Muscle of back (tissue), 13 donors: ENCODE measurements at places on chromosomes 4 and X. TPM values are rescaled to one million over a fixed set of nuclear protein-coding genes. Genes with fewer than 3 reads are reported as not detected.

- DNase-seq = no peak
These were observed 101.9 kb downstream of the LNX1 start for GRCh38 chr4:53489279-53489889.

DNA sequence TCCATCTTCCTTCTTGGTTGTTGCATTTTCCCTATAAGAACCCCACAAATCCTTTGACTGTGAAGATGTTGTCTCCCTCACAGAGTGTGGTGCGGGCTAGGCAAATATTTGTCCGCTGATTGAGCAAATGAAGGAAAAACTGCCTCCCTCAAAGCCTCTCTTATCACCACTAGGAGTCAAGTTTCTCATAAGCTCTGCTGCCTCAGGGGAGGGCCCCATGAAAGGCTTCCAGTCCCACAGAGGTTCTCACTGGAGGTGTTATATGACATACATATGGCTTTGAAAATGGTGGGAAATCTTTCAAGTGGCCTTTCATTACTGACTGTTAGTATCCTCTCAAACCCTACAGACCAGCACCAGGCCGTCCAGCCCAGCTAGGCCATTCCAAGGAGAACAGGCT is 9.3 kb downstream of the VGLL1 start:
- no peak for DNase-seq

DNA sequence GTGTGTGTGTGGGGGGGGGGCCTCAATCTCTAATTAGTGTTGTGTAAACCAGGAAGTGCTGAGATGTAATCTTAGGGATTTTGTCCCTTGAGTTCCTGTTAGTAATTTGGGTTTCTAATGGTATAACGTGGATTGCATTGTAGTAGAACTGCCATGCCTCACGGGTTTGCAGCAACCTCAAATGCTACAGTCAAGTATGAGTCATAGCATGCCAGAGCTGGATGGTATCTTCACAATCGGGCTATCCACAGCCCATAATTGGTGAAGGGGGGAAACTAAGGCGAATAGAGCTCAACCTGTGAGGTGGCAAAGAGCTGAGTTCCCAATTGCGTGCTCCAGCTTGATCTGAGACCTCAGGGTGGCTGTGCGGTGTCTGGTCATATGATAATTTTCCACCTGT is 2.2 kb upstream of the FMR1NB start:
- DNase-seq = no peak

- no peak for DNase-seq
These were observed 350.9 kb upstream of the F9 start for GRCh38 chrX:139179592-139179991.

GRCh38 chr4:112290341-112290740 is 4.6 kb upstream of the TIFA start:
- no peak for DNase-seq

- no peak for DNase-seq
These were observed 51.4 kb upstream of the VCX3B start for GRCh38 chrX:8413279-8413678.

GRCh38 chr4:111274486-111274885 is 651.6 kb upstream of the PITX2 start:
- DNase-seq = no peak

DNA sequence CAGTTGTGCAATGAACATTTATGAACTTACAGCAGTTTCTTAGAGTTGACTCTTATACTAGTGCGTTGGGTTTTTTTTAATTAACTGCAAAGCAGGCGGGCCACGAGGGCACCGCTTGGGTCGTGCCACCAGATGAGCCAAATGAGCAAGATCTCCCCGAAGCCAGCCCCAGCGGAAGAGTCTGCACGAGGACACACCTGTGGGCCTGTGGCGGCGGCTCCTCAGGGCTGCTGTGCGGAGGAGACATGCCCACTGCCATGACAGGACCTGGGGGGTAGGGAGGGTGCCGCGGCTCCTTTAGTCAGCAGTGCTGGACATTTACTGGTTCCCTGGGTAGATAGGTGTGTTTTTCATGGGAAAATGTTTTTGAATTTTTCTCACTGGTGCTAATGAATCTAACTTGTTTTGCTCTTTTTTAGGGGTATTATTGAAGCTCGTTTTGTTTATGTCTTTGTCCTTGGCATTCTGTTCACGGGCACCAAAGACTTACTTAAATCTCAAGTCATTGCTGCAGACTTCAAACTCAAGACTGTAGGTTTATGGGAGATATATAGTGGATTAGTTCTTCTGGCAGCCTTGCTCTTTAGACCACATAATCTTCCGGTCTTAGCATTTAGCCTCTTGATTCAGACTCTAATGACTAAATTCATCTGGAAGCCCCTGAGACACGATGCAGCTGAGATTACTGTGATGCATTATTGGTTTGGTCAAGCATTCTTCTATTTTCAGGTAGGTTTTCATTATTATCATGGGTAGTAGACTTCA is 31.2 kb downstream of the PIGG start:
- DNase-seq = no peak

GRCh38 chr4:15562114-15562513 is 92.4 kb downstream of the CC2D2A start:
- no peak for DNase-seq

DNA sequence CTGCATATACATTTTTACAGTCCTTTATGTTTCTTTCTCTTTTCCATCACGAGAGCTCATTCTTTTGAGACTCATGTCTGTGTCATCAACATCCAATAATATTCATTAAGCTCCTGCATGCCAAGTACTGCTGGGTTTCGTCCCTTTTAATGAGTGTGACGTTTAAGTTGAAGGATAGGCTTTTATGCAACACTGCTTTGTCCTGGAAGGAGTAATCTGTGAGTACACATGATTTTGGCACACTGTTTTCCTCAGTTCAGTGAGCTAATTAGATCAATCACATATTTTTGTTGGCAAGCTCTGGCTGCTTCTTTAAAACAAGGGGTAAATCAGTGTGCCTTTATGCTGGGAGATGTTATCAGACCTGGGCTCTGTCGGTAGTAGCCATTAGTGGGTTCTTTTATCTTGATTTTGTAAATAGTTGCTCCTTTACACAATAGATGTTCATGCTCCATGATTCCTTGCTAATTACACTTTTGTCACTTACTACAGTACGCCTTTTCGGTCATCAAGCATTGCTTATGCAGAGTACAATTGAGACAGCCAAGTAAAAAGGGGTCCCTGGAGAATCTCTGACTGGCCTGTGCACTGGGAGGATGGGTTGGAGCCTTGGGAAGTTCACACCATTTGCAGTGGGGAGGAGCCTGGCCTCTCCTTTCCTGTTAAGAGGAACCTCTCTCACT is 132.6 kb downstream of the FHIP1A start:
- DNase-seq = no peak

- no peak for DNase-seq
These were observed 70.5 kb upstream of the MXD4 start for GRCh38 chr4:2332201-2332975.

GRCh38 chr4:118962540-118962939 is 73.9 kb downstream of the SYNPO2 start:
- DNase-seq = no peak

DNA sequence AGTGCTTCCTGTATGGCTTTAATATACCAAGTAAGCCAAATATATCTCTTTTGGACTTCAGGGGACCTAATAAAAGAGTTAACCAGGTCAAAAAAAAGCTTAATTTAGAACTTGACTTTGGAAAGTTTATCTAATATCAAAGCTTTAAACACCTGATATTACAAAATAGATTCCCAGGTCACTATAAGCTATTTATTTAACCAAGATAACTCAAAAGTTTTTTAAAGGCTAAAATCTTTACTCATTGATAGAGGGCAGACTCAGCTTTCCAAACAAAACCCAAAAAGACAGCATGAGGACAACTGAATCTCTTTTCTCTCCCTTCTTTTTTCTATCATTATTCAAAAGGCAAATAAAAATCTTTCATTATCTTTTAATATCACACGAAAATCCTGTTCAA is 19.5 kb downstream of the NUDT11 start:
- DNase-seq = no peak

DNA sequence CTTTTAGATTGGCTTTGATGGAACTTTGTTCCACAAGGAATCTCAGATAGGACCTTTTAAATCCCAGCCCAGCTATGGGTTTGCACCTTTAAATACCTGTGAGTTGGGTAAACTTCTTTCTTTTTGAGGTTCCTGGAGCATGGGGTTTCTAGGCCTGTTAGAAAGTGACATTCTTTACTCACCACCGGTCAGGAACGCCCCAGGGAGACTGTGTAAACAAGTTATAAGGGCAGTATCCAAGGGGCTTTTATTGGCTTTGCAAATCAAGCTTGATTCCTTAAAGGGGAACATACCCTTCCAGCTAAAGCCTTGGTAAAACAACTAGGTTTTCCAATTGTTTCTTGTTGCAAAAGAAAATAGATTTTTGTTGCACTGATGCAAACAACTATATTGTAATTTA is 93.4 kb downstream of the TENT5D start:
- no peak for DNase-seq

DNA sequence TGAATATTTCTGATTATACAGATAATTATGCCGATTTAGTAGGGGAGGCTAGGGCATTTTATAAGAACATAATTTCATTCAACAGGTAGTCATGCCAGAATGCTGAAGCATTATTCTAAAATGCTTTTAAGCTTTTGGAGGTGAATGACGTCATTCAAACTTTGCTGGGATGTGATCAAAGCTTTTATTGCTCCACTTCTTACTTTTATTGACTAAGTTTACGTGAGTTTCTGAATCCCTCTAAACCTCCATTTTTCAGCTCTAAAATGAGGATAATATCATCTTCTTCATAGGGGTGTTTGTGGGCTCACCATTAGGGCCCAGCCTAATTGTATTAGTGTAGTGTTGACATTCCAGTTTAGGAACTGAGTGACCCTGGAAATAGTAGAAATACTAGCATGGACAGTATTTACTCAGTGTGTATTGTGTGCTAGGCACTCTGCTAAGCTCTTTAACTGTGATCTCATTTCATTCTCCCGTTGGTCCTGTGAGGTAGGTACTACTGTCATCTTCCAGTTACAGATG is 3.0 kb downstream of the WWC2 start:
- no peak for DNase-seq

- no peak for DNase-seq
These were observed 66.9 kb upstream of the PCDH7 start for GRCh38 chr4:30653291-30653690.

DNA sequence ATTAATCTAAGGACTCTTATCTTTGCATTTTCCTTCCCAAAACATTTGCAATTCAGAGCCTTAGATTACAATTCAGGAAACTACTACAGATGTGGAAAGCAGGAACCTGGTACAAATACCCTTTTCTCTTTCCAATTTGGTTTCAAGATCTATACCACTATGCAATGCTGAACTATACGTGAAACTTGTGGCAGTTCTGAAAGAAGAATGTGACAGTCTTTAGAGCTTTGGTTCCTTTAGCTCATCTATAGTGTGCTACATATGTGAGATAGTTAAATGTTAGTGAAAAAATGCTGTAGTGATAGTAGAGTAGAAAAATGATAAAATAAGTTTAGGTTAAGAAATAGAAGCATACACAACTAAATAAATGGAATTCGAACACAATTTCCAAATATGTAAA is 50.0 kb downstream of the CXXC4 start:
- no peak for DNase-seq

DNA sequence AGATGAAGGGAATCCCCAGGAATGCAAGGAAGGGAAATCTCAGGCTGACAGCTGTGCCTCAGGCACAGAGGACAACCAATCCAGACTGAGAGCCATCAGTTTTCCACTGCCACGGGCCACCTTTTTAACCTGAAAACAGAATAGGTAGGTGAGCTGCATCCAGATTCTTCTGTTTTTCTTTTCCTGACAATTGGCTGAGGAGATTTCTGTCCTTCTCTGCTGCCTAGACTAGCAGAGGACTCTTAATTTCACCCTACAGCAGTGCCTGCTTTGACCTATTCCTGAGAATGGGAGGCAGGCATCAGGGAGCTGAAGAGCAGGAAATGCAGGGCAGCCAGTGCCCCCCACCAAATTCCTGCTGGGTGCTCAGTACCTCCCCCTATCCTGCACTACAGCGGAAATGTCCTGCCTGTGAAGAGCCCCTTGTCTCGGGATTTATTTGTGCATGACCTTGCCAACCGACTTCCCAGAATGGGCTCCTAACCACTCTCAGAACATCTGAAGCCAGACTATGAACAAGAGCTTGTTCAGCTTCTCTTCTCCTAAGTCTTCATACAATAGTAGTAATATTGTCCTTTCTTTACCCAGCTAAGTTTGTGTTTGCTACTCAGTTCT is 65.1 kb downstream of the CASK start:
- DNase-seq = no peak

GRCh38 chr4:24330172-24330571 is 254.2 kb downstream of the DHX15 start:
- no peak for DNase-seq

- no peak for DNase-seq
These were observed 42.3 kb downstream of the DCTD start for GRCh38 chr4:182874797-182875345.

DNA sequence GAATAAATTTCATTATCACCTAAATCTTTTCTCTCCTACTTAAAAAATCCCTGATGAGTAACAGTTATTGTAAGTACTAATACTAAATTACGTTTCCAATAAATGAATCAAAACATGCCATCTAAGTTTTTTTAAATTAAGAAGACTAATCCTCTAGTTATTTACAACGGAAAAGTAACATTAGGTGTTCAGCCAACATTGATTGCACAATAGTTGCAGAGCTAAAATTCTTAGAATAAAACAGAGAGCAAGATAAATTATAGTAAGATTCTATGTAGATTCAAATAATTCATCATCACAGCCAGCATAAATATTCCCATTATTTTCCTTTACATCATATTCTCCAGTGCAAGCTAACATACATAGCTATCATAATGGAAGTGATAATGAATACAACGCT is 139.2 kb downstream of the HDX start:
- no peak for DNase-seq

DNA sequence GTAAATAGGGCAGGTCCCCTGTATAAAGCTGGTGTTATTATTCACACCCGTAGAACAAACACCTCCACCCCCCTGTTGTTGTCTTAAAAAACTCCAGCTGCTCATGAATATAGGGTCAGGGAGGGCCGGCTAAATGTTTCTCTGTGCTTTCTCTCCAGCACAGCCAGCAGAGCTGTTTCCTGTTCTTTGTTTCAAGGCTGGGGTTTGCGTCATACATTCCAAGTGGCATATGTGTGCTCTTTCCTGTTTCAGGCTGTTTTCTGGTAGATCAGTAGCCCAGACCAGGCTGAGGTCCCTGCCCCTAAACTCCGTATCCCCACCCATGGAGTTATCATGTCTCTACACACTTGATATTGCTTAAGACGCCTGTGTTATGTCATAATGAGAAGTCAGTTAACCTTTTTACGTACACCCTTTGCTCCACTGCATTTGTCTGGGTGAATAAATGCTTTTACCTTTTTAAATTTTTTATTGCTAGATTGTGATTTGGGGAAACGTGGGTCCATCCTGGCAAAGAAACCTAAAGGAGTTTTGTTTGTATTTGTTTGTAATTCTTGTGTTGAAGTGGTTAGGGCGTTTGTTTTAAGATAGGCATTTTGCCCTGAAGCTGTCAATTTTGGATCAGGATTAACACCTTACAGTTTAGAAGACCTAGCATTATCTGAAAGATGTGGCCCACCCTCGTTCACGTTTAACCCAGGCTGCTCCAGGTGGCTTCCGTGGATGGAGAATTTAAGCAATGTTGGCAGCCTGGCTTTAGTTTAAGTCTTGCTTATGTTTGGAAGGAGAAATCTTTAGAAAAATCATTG is 3.3 kb downstream of the KLF3 start:
- peak; percentile 96 for DNase-seq

GRCh38 chr4:148391056-148391455 is 51.2 kb downstream of the NR3C2 start:
- no peak for DNase-seq

Gene MEPE
- not detected for polyA plus RNA-seq

Gene ETDB
- polyA plus RNA-seq = not detected

Gene SLBP
- 39.4 TPM for polyA plus RNA-seq

Gene DDIT4L
- 19.5 TPM for polyA plus RNA-seq

Gene FAAH2
- polyA plus RNA-seq = 0.75 TPM

Gene RADX
- polyA plus RNA-seq = 2.5 TPM

Gene CCDC160
- polyA plus RNA-seq = 0.42 TPM

Gene AMTN
- polyA plus RNA-seq = not detected
